H1 (cell line): ENCODE measurements at places on chromosomes 5 and 9. TPM values are rescaled to one million over a fixed set of nuclear protein-coding genes. Genes with fewer than 3 reads are reported as not detected.

- no peak for DNase-seq
These were observed 315.7 kb downstream of the MCTP1 start for GRCh38 chr5:94969174-94969573.

GRCh38 chr9:70566066-70566465 lies 151.6 kb upstream of the KLF9 start:
- DNase-seq = no peak

DNA sequence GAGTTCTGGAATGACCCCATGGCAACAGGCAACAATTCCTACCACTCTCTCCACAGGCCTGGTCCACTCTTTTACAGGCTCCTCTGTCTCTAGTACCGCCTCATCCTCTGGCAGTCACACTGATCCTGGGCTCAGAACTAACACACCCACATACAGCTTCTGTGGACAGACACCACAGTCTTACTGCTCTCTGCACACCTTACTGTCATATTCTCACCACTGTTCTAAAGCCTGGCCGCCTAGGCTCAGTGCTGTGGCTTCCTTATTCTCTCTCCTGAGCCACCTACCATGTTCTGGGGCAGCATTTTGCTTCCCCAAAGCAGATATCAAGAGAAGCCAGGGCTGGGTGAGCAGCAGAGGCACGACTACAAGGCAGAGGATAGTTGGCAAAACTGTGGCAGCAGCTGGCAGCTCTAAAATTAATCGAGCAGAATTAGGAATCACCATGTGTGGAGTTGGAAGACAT lies 14.8 kb downstream of the REEP5 start:
- DNase-seq = no peak

DNA sequence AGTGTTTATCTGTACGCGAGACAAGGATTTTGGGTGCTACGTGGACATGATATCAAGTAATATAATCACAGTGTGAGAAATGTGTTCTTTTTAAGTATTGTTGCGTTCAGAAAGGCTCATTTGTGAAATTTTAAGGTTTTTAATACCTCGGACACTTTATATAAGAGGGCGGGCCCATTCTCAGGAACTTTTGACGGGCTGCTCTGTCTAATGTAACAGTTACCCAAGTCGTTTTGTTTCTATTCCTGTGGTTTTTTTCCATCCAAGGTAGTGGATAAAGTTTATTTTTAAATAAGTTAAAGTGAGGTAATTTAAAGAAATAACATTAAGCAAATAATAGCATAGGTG lies 525 bp downstream of the SRP19 start:
- DNase-seq = no peak

DNA sequence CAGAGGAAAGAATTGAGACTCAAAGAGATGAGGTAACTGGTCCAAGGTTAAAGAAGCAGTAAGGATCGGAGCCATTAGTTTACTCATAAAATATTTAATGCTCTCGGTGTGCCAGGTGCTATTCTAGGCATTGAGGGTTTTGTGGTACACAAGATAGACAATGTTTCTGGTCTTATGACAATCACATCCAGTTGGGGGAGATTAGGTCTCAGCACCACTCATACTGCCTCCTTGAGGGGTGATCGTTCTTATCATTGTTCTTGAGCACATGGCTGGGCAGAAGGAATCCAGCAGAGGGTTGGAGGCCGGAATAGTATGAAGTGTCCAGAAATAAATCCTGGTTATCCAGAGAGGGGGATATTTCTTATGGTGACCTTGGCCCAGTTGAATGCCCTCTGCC lies 40.7 kb upstream of the LCP2 start:
- DNase-seq = no peak

- no peak for DNase-seq
These were observed 309.7 kb downstream of the TLE1 start for GRCh38 chr9:81379655-81380054.

DNA sequence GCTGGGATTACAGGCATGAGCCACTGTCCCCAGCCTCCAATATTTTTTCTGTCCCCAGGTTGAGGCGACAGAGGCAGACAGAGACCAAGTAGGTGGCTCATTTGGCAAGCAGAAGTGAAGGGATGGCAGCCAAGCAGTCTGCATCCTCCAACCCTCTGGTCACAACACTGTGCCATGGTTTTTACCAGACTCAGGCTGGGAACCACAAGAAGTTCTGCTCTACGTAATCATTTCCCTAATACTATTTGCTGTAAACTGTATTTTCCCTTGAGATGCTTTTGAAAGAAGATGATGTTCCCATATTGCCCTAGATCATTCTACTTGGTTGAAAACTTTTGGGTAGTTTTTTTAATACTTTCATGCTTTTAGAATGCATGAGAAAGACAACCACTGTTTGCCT lies 40.5 kb downstream of the PTTG1 start:
- DNase-seq = no peak

DNA sequence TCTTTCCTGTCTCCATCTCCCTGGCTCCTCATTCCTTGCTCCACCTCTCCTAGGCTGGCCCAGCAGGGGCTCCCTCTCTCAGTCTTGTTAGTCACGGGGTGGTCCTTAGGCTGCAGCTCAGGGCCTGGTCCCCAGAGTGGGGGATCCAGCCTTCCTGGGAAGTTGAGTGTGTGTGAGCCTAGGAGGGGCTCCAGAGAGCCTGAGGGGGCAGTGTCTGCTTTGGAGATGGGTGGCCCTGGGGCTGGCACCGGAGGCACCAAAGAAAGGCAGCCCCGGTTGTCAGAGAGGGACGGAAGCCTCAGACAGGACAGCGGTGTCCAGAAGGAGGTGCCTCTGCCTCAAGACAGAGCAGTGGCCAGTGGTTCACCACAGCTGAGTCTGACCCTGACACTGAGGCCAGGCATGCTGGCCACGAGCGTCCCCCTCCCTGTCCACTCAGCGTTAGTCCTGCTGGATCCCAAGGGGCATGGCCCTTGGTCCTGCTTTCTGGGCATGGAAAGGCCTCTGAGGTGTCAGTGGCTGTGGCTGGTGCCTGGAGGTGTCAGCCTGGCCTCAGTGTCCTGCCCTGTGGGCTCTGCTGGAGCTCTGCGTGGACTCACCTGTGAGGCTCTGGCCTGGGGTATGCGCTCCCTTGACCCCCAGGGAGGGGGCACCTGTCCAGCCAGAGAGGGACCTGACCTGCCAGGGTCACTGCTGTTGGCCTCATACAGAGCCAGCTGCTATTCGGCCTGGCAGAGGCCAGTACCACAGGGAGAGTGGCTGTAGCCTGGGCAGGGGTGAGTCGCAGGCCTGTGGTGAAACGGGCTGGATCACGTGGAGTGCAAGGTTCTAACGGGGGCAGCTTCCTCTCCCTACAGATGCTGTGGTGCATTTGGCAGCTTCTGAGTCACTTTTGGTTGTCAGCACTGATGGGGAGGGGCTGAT lies 130.6 kb downstream of the CACNA1B start:
- DNase-seq = no peak

DNA sequence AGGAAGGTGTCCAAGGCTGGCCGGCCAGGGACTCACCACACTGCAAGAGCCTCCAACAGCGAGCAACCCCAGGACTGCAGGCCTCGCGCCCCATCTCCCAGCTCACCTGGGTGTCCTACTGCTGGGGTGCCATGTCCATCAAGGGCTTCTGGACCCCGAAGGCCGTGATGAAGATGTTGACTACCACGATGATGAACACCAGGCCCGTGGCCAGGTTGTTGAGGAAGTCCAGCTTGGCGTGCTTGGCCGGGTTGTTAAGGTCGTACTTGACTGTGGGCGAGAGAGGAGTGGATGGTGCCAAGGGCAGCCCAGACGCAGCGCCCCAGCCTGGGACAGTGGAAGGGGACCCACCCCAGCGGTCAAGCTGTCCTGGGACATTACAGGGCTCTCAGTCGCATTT lies 9.3 kb downstream of the NINJ1 start:
- no peak for DNase-seq

- DNase-seq = no peak
These were observed 807.1 kb downstream of the CDH9 start for GRCh38 chr5:26231316-26231715.

DNA sequence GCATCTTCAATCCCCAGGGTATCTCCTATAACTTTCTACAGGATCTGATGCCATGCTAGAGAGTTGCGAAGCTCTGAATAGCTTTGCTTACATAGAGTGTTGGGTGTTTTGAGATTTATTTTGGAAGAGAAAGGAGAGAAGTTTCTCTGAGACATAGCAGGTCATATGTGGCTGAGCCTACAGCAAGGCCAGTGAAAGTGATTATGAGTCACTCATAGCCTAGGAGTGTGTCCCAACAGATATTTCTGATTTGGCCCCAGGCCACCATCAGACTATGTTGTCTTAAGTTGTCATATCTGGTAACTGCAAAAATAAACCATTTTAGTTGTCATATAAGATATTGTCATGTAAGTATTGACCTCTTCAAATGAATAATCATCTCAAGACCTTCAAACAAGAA lies 132.0 kb upstream of the RAI14 start:
- no peak for DNase-seq

- no peak for DNase-seq
These were observed 70.5 kb downstream of the GTF3C4 start for GRCh38 chr9:132740526-132741309.

DNA sequence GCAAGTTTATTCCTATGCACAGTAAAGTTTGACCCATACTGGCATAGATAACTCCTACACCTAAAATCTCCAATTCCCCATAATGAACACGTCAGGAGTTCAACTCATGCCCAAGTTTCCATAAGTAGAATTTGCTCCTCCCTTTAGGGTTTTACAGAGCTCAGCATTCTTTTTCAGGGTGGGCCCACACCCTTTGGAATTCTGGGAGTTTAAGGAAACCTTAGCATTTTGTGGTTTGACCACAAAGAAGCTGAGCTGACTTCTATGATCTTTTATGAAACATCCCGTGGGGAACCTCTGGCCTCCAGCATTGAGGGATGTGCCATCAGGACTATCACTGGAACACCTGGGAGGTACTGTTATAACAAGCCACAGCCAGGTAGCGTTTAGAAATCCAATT lies 220.6 kb upstream of the MAP3K1 start:
- no peak for DNase-seq

DNA sequence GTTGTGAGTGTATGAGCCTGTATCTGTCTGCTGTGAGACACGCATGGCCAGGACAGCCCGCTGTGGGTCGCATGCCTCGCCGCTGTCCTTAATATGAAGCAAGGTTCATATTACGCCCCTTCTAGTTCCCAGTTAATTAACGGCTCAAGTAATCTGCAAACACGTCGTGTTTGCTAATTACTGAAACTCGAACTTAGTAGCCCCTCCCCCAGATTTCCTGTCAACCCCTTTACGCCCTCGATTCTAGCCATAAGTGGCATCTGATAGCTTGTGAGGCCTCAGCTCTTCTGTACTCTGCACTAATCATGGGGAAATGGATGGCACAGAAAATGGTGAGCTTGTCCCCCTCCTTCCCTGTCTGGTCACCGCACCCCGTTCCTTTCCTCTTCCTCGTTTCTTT lies 116.9 kb upstream of the OTULINL start:
- no peak for DNase-seq

GRCh38 chr5:178941361-178941760 lies 363 bp downstream of the ZNF454 start:
- no peak for DNase-seq

DNA sequence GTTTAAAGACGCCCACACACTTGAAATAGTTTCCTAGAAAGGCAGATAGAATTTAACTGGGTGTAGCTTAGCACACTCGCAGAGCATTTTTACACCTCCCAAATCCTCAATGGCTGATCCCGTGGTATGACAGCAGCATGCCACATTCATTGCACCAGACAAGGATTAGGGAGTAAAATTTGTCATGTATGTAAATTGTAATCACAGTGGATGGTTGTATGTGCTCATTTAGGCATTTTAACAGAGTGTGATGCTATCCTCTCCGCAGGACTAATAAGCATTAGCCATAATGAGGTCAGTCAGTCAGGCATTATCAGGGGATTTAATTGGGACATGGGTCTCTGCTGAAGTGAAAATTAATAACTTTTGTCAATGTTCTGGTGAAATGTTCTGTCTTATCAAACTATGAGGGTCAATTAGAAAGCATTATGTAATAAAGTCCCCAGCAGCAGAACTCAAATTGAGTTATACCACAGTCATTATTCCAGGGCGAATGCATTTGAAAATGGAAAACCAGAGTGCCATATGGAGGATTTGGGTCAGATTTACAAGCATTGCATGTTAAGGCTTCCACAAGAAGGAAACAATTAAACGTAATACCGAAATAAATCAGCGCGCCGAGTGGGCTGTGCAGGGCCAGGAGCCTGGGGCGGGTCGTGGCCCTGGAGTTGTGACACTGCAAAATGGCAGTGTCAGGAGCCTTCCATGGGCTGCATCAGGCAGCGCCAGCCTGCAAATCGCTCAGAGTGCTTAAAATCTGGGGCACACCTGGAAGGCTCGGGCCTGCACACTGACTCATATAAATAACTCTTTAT lies 602.2 kb downstream of the BNC2 start:
- DNase-seq = no peak

DNA sequence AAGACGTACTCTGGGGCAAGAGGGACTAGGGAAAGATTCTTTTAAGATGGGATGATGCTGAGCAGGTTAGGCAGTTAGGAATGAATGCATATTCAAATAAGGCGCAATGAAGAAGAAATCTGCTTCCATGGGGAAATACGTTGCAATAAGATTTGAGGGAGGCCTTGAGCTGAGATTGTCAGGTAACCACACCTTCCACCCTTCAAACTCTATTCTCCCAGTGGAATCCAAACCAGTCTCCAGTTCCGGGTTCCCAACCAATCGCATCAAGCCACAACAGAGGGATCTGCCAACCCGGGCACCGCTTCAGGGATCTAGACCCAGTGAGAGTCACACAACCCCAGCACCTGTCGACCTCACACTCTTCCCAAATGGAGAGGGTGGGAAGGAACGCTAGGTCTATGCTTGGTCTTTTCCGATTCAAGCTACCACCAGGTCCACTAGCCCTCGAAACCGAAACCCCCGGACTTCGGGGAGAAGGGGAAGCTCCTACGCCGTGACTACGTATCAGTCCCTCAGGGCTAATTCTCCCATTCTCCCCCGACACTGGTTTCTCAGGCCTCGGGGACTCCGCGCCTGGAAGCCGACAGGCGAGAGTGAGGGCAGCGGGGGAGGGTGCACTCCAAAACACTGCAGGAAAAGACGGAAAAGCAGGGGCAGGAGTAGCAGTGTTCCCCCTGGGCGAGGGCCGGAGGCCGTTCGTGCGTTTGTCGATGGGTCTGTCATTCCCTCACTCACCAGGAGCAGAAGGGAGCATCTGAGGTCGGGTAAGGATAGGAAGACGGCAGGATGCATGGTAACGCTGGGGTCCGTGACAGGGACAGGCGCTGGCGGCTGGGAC lies 534 bp downstream of the ERP44 start:
- DNase-seq = no peak

GRCh38 chr5:14161825-14162556 lies 18.8 kb downstream of the TRIO start:
- no peak for DNase-seq

CARTPT gene
- not detected in 2 replicates for total RNA-seq

WWC1 gene
- 41.1 and 42.7 TPM in 2 replicates for total RNA-seq

SHISAL2B gene
- total RNA-seq = 8.6 and 10.6 TPM in 2 replicates

NADK2 gene
- total RNA-seq = 16.1 and 16.4 TPM in 2 replicates

GZMA gene
- not detected in 2 replicates for total RNA-seq

DNAJB5 gene
- total RNA-seq = 34.1 and 38.0 TPM in 2 replicates

PCDHA12 gene
- 9.3 and 10.6 TPM in 2 replicates for total RNA-seq

FOXD4L3 gene
- total RNA-seq = 0.15 TPM in 1 of 2 replicates, not detected in the other

NRG2 gene
- total RNA-seq = 0.21 and 0.54 TPM in 2 replicates

SPINK5 gene
- total RNA-seq = 2.0 and 2.2 TPM in 2 replicates
